ENCODE measurements at places on chromosomes 7 and 10.
A peak's percentile ranks its signal among the peaks of the same experiment; 100 is the strongest.

- DNase-seq = no peak
Observed at GRCh38 chr7:145850636-145851035, 266.0 kb upstream of the CNTNAP2 start.

GRCh38 chr10:77965294-77965693 is 38.7 kb upstream of the DLG5 start:
- no peak for DNase-seq

DNA sequence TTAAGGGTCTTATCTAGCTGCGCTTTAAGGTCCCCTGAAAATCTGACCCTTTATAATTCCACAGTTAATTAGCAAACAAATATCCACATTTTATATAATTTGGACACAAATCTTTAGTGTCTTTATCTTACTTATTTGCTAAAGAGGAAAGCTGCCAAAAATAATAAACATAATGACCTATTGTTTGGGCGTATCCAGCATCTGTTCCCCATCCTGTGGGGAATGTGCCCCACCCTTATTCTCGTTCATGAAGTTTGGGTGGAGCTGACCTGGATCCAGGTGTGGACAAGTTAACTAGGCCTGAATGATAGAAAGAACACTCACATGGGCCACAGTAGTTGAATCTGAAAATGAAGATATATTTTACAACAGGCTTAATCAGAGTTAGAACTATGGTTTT is 218.3 kb downstream of the CRPPA start:
- DNase-seq = no peak

DNA sequence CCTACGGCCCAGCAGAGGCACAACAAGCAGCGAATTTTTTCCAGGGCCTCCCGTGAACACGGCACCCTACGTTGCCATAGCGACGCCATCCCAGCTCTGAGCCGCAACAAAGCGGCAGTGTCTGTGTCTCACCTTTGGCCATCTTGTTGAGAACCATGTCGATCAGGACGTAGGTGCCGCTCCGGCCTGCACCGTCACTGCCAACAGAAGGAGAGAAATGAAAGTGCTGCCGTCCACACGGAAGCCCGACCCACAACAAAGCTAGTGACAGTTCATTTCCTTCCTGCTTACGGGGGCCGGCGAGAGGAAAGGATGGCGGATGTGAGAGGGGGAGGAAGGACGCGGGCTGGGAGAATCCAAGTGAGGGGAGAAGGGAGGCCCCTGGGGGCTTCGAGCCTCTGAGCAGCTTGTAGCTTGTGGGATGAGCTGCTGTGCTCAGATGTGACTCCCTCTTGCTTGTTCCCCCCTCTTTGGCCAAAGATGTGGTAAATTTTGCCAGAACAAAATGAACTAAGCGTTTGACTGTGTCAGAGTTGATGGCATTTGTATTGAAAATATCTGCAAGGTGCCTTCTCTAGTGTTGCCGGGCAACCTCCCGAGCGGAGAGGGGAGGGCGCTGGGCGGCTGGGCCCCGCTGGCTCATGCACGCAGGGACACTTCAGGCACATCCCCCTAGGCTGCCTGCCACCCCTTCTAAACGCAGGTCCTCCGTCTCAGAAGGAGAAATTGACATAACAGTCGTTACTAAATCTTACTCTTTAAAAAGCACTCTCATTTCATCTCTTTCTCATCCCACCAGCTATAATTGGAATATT is 232.2 kb downstream of the DNAJB6 start:
- DNase-seq = peak; percentile 16

- no peak for DNase-seq
Observed at GRCh38 chr7:96836456-96836855, 126.8 kb upstream of the SEM1 start.

GRCh38 chr7:121562259-121562658 is 166.2 kb upstream of the FAM3C start:
- no peak for DNase-seq

GRCh38 chr7:45328403-45328981 is 170.9 kb downstream of the RAMP3 start:
- no peak for DNase-seq

- peak; percentile 67 for DNase-seq
Observed at GRCh38 chr7:55533050-55533728, 39.1 kb downstream of the VOPP1 start.

GRCh38 chr10:88218362-88218761 is 354.9 kb downstream of the PTEN start:
- no peak for DNase-seq

- peak; percentile 33 for DNase-seq
Observed at GRCh38 chr7:10022957-10023356, 950.7 kb upstream of the PHF14 start.

DNA sequence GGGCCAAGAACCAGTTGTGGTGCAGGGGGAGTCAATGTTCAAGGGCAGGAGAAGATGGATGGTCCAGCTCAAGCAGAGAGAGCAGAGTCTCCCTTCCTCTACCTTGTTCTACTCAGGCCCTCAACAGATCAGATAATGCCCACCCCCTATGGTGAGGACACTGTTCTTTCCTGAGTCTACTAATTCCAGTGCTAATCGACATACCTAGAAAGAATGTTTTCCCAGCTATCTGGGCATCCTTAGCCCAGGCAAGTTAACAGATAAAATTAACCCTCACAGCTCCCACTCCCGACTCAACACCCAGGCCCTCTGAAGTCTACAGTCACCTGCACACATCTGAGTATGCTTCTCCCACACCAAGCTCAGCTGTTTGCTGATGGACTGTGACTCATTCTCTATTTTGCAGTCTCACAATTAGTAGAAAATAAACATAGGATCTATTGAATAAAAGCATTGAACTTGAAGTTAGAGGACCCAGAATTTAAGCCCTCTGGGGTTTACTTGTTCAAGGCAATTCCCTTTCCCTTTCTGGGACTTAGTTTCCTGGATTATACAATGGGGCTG is 17.1 kb downstream of the COL13A1 start:
- no peak for DNase-seq

- no peak for DNase-seq
Observed at GRCh38 chr7:118478931-118479330, 254.4 kb downstream of the ANKRD7 start.

DNA sequence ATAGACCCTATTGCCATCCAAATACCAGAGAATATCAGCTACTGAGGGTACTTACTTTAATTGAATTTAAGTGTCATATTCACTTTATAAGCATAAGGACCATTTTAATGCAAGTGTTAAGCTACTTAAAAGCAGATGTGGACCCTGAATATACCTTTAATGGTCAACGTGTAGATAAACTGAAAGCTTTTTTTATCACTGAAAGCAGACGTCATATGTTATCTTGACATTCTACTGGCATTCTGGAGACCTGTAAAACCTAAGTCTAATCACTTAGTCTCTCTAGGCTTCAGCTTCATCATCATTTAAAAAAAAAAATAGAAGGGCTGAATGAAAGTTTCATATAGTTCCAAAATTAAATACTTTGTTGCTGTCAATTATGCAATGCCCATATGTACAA is 116.5 kb downstream of the ELAPOR2 start:
- no peak for DNase-seq

- no peak for DNase-seq
Observed at GRCh38 chr7:72057796-72058195, 354.3 kb downstream of the CALN1 start.

- no peak for DNase-seq
Observed at GRCh38 chr10:12372846-12373245, 23.5 kb downstream of the CAMK1D start.

DNA sequence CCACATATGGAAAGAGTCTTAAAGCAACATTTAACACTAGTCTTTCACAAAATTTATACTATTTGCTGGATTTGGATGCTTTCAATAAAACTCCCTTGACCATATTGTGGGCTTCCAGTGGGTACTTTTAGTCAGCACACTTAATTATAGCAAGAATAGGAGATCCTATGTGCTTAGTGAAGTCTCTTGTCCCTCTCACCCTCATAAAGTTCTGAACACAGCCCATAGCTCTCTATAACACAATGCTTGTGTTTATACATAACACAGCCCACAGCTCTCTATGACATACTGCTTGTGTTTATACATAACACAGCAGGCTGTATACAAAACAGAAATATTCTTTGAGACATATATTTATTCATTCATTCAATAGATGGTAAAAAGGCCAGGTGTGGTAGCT is 79.0 kb downstream of the SEMA3C start:
- DNase-seq = no peak

DNA sequence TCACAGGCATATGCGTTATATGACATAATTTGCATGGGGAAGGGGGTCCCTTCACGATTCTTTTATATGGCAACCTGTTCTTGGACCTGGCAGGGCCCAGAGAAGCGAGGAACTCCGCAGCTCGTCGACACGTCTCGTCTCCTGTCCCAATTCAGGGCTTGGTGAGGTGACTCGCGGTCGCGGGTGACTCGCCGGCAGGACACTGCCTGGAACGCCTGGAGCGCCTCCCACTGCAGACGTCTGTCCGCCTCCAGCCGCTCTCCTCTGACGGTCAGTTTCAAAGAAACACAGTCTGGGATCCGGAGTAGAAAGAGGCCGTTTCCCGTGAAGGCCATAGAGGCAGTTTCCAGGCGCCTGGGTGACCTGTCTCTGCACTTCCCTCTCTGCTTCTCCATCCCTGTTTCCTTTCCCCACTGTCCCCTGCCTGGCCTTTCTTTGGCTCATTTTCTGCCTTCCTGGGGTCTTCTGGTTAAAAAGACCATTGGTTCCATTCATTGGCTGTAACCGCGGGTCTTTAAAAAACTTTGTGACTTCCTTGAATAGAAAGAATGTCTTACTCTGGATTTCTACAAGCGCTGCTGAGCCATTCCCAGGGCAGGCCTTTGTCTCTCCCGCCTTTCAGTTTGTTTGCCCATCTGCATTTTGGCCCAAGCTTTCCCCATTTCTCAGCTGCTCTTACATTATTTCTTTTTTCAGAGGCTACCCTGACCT is 1.2 kb downstream of the UPP1 start:
- peak; percentile 40 for DNase-seq

DNA sequence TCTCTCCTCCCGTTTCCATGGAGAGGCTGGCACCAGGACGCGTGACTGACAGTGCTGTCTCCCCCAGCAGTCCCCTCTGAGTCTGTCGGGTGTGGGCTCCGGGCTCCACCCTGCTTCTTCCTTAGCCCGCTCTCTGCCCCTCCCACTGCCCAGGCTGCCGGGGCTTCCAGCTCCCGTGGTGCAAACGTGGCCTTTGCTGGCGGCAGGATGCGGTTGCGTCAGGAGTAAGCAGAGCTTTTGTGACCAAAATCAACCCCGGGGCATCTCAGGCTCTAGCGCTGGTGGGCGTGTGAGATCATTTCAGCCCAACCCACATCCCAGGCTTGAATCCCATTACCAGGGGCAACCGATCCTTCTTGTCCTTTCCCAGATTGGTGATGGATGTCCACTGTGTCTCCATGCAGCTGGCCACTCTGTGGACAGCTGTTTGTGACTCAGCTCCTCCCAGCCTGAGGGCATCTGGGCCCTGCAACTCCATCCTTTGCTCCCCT is 28.2 kb downstream of the PTPRE start:
- no peak for DNase-seq

DNA sequence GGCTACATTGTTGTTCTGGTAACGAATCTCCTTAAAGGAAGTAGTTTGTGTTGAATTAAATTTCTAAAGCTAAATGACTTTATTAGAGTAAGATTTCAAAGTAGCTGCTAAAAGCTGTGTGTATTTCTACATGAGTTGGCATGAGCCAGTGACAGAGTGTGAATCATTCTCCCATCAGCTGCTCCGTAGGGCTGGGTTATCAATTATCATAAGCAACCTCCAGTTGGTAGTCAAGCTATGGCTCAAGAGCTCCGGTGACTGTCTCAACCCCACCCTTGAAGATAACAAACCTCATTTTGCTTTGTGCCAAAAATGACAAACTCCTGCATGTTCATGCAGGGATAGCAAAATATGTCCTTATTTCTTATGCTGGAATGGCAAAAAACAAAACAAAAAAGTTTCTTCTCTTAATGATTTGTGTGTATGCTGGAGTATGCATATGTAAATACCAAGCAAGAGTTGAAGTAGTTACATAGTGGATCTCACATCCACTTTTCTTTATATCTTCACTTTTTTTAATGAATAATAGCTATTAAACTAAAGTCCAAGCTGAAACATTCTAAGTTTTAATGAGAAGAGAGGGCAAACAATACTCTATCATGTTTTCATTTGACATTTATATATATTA is 249.4 kb downstream of the CACNA2D1 start:
- DNase-seq = no peak
